ENCODE measurements at places on chromosomes 4 and X.

GRCh38 chrX:2697306-2697705 is 6.2 kb downstream of the CD99 start:
- no peak for DNase-seq

GRCh38 chr4:114383721-114384120 is 214.9 kb upstream of the UGT8 start:
- DNase-seq, result no peak

DNA sequence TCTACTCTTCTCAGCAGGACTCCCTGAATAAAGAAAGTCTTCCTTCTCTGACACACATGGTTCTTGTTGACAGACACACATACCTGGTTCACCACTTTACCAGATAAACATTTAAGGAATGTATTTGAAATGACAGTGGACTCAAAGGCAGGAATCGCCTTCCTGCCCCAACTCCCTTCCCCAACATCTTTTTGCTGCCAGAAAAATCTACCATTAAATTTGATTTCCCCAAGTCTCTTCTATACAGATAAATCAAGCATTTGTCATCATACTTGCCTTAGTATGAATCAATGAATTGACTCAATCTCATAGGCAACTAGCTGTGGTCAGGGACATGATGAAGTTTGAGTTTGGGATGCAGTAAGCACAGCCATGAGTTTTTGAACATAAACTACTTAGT is 23.3 kb upstream of the ANXA5 start:
- no peak for DNase-seq

GRCh38 chr4:1214101-1215095 is 34.5 kb downstream of the CTBP1 start:
- DNase-seq, result no peak

DNA sequence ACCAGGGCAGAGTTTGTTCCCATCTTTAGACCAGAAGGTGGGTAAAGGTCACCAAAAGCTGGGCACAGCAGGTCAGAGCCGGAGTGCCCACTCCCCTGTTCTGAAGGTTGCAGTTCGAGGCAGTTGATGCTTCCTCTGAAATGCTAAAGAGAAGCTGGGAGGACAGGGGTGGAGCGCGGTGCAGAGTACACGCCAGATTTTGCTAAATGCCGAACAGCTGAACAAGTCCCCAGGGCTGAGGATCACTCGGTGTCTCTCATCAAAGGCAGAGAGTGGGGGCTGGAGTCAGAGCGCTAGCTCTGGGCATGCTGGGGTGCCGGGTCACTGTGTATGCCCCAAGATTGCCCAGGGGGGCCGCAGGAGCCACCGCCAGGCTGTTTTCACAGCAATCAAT is 197.0 kb downstream of the BCOR start:
- no peak for DNase-seq

DNA sequence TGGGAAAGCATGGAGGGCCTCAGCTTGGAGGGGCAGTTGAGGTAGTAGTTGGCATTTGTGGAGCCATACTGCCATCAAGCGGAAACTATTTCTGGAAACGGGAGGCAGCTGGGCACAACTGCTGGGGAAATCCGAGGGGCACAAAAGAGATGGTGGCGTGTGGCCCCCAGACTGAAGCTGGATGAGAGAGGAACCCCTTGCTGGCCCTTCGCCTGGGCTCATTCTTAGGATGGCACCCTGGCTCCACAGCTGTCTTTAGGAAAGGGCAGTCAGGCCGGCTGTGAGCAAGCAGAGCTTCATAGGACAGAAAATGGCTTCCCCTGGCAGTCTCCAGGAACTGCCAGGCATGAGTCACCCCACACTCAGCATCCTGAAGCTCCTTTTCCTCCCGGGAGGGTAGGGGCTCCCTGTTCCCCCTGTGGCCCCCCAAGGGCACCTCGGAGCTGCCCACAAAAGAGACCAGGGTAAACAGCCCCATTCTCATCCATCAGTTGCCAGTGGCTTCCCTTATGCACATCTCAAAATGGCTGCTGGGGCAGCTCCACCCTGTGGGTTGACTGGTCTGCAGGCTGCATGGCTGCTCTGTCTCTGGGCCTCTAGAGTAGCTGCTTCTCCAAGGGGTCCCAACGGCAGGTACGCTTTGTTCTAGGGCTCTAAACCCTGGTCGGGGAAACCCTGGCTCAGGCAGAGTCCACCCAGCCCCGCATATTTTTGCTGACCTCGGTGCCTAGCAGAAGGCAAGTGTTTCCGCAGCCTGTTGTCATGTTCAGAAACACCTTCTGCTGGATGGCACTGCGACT is 64.7 kb downstream of the NBDY start:
- no peak for DNase-seq

- no peak for DNase-seq
Measured at GRCh38 chr4:10736895-10737294, 52.3 kb upstream of the CLNK start.

DNA sequence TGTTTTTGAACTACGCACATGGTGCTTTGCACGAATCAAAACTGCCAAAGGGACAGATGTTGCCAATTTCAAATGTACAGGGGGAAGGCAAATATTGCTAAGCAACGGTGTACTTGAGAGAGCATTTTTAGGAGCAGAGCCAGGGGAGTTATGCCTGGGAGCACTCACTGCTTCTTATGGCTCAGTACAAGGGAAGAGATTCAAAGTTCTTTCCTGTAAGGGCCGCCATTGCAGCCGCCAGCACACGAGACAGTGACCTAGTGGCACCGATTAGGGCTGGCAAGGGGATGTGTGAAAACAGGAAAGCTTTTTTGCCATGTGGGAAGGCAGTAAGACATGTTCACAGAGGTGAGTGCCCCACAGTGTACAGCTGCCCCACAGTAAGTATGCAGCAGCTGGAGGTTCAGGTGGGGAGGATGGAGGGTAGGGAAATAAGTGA is 133.8 kb downstream of the AFF1 start:
- DNase-seq, result no peak

GRCh38 chr4:183492791-183493222 is 12.1 kb upstream of the ING2 start:
- no peak for DNase-seq

DNA sequence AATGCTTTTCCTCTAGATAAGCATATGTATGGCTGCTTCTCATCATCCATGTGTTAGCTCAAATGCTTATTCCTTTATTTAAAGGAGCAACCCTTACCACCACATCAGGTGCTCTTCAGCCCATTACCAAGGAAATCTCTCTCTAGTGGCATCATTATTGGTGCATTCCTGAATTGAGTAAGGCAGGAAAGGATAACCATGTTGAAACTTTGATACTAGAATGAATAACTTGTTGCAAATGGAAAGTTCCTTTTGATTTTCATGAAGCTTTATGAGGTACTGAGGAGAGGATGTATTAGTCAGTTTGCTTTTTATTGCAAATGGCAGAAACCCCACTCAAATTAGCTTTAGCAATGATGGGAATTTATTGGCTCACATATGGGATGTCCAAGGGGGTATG is 212.3 kb upstream of the FGF13 start:
- DNase-seq, result no peak

GRCh38 chr4:74032064-74032463 is 6.4 kb downstream of the CXCL3 start:
- no peak for DNase-seq

DNA sequence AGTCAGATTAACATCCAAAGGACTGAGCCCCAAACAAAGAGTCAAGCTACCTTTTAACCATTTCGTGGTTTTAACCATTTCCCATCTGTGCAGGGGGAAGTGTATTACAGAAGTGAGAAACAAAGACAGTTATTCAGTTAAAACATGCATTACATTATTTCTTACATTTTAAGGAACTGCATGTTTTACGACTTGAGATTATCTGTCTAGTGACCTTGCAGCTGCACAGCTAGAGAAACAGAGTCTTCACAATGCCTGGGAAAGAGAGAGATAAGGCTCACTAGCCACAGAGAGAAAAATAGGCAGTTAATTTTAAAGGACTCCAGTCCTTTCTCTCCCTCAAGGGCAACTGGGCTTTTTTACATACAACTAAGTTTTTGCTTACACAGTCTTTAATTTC is 48.7 kb upstream of the KLHL4 start:
- DNase-seq, result no peak

DNA sequence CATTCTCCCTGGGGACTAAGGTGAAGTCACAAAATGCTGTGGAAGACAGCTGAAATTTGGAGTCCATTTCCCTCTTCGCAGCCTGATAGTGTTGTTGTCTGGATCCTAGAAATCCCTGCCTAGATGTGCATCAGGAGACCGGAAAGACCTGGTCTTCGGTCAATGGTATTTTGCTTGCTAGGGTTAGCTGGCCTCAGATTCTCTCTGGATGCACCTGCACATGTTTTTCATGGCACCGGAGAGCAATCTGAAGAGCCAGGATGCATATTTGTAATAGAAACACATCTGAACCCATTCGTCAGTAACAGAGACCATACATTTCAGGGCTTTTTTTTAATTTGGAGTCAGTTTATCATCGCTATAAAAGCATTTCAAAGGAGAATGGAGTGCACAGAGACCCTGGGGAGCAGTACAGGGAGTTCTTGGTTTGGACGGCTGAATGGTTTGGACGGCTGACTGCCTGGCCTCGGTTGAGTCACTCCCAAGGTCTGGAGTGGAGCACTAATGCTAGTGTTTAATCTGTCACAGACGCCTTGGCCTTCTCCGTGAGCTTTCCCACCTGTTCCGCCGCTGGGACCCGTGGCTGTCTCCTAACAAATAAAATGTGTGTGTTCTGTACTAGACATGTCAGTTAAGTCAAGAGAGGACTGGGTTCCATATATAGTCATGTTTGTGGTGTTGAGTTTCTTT is 7.5 kb upstream of the PDLIM3 start:
- DNase-seq, result no peak

DNA sequence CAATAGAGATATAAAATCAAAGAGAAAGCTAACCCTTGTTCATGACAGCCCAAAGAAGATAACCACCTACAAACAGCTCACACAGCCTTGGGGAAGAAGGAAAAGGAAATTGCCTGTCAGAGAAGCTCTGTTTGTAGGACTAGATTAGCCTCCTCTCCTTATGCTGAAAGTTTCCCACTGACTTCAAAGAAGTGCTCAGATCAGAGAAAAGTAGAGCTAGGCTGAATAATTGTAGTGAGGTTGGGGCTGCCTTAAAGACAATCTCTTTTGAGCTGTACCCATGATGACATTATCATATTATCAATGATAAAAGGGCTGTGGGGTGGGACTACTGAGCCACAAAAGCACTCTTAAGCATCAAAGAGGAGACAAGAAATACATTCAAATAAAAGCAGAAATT is 223.0 kb upstream of the GALNT7 start:
- no peak for DNase-seq

GRCh38 chrX:17359500-17359899 is 15.5 kb upstream of the NHS start:
- no peak for DNase-seq

DNA sequence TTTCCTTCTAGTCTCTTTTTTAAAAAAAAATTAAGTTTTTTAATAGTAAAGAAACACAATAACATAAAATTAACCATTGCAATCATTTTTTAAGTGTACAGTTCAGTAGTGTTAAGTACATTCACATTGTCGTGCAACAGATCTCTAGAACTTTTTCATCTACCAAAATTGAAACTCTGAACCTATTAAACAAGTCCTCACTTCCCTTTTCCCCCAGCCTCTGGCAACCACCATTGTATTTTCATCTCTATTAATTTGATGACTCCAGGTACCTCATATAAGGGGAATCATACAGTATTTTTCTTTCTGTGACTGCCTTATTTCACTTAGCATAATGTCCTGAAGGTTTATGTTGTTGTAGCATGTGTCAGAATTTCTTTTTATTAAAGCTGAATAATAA is 31.8 kb downstream of the MSL3 start:
- no peak for DNase-seq

DNA sequence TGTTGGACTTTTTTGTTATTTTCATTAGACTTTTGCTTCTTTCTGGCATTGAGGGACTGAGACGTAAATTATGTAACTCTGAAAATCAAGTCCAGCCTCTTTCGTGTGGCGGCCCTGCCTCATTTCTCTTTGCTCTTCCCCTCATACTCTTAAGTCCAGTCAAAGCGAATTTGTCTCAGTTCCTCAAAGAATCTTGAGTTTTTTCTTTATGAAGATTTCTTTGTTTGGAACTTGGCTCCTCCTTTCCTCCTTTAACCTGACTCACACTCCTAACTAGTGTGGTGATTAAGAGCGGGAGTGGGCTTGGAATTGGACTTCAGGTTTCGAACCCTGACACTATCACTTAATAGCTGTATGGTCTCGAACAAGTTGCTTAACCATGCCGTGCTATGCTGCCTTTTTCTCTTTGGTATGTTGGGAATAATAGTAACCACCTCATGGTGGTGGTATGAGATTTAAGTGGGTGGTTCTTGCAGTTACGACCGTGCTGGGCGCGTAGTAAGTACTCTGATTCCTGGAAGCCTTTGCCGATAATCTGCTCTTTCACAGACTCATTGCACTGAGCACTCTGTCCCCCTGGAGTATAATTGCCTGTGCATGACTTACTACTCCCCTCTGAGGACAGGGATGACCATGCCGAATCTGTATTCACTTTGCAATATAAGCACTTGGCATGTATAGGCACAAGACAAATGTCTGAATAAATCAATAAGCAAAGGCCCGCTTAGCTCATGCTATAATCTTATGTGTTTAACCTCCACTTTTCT is 19.1 kb downstream of the FNIP2 start:
- DNase-seq, result no peak

GRCh38 chr4:70841951-70842350 is 2.3 kb upstream of the GRSF1 start:
- DNase-seq, result no peak
